ENCODE measurements at places on chromosomes 1 and 21.

GRCh38 chr1:17112076-17112475 is 7.2 kb downstream of the PADI2 start:
- DNase-seq, result no peak

- peak; percentile 69 for DNase-seq
Measured at GRCh38 chr1:89022167-89022959, at the start of gene GBP3. TSS of gene GBP3 (minus strand) at chr1:89022866. CDS start at chr1:89020721, 2,145 bp downstream.

DNA sequence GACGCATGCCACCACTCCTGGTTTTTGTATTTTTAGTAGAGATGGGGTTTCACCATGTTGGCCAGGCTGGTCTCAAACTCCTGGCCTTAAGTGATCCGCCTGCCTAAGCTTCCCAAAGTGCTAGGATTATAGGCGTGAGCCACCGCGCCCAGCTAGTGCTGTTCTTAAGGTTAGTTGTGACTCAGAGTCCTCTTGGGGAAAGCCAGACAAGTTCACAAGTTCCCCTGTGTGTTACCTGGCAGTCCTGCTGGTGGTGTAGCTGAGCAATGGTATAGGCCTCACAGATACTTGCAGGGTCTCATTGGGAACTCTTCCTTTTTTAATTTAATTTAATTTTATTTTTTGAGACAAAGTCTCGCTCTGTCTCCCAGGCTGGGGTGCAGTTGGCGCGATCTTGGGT is 10.6 kb downstream of the CFAP126 start:
- DNase-seq, result no peak

DNA sequence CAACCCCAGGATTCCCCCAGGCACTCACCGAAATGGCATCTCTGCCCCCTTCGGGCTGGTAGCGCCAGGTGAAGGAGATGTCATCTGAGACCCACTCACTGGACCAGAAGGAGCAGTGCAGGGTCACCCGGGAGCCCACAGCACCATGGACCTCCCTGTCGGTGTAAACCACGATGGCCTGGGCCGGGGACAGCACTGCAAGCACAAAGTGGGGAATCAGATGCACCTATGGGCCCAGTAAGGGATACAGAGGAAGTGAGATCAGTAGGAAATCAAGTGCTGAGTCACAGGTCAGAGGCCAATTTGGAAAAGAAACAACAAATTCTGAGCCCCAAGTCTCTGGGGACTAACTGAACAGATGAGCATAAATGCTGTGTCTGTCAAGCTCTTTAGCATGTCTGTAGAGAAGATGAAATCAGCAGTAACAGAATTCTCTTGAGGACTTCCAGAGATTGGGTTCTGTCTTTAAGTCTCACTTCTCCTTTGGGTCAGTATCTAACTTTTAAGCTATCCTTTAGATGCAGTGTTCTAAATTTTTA is 2.5 kb downstream of the MPZ start:
- peak; percentile 54 for DNase-seq

DNA sequence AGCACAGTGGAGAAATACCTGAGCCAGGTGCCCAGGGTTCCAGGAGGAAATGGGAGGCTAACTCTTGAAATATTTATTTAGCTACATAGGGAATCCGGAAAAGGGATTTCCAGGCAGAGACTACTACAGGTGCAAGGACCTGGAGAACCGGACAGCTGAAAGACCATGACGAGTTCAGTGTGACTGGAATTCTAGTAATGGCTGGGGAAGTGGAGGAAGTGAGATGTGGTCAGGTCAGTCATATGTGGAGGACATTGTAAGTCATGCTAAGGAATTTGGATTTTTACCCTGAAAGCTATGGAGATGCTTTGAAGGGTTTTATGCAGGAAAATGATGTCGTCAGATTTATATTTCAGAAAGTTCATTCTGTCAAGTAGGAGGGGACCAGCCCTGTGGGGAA is 1.8 kb downstream of the CAP1 start:
- DNase-seq, result peak; percentile 50

DNA sequence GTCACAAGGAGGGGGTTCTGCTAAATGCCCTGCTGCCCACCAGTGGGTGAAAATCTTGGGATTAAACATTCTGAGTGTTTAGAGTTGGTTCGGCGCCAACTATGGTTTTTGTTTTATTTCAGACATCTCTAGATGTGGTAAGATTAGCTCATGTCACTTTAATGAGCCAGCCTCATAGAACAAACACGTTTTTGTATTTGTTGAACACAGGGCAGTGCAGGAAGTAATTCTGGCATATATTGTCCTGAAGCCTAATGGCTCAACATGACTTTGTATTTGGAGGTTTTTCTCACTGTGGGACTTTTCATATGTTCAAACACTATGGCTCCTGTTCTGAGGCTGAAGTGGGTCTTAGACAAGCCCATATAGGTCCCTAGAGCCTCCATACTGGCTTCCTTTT is 107.8 kb downstream of the NGF start:
- DNase-seq, result no peak

DNA sequence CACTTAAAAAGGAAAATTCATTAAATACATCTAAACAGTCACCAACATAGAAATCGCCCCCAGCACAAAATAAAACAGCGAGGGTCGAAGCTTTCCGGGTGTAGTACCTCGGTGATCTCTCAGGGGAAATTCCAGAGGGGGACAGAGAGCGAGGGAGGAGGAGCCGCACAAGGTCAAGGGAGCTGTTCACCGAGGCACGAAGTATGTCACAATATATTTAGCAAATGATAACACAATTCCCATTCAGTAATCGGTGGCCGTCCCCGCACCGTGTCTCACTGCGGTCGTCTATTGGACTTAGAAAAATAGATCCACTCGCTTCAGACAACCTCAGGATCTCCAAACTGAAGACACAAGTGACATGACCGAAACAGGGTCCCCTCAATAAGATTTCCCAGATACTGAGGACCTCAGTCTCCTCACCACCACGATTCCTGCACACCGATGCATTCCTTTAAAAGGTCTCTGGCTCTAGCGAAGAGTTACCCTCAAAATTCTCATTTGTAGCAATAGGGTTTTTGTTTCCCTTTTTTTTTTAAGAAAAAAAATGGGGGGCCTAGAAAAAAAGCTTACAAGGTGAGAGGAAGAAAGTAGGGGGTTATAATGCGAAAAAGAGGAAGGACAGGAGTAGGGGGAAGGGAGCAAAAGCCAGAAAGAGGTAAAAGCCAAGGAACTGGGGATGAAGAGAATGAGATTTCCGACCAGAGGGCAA is 1.1 kb downstream of the LPGAT1 start:
- peak; percentile 3 for DNase-seq

DNA sequence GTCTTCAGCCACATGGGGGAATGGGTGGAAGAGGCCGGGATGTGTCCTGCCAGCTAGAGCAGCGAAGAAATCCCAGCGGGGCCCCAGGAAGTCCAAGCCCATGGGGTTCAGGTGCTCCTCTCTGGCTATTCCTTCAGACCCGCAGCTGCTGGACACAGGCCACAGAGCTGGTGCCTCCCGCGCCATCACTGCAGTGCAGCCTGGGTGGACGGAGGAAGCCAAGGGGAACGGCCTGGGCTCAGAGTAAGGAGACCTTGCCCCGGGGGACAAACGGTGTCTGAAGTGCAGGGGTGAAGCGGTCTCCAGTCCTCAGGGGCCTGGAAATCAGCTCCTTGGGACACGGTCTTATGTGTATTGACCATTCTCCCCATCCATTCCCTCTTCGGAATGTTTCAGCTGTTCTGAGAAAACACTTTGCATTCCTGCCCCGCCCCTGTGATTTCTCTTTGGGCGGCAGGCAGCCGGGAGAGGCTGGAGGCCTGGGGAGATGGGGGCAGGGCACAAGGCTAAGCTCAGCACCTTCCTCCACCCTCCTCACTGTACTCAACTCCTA is 18.4 kb downstream of the MTHFR start:
- no peak for DNase-seq

DNA sequence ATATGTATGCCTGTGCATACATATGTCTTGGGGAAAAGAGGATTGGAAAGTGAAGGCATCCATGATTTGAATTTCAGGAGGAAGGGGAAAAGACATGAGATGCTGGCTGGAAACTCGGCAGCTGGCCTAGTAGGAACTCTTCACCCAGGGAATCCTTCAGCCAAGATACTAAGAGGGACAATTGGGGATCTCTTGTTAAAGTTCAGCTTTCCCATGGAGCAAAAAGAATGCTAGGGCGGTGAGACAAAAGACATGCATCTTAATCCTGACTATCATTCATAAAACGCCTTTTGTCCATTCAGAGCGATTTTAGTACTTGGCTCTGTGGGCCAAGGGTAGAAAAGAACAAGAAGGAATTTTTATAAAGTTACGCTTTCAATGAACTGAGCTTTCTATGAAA is 20.5 kb downstream of the PDPN start:
- no peak for DNase-seq

GRCh38 chr1:63950023-63950422 is 176.2 kb downstream of the ROR1 start:
- no peak for DNase-seq

GRCh38 chr1:186303911-186304310 is 71.1 kb downstream of the TPR start:
- no peak for DNase-seq

- no peak for DNase-seq
Measured at GRCh38 chr1:90730243-90731022, 13.3 kb upstream of the BARHL2 start.

DNA sequence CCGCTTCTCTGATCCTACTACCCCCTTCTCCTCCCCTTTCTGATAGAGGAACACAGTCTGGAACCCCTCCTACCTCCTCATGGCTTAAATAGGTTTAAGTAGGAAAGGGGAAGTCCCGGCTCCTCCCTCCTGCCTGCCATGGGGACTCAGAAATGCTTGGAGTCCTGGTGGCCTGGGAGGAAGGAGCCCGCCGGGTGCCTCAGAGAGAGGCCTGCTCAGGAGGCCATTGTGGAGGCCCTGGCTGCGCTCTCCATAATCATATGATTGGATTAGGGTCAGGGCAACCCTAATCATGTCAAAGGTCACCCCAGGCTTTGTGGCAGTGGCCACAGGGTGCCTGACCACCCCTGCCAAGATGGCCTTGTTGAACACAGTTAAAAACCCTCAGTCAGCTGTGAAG is 29.0 kb downstream of the WNT3A start:
- DNase-seq, result no peak

GRCh38 chr1:6239213-6239752 is 3.5 kb upstream of the ICMT start:
- no peak for DNase-seq

GRCh38 chr1:199657449-199657848 is 370.1 kb upstream of the NR5A2 start:
- no peak for DNase-seq

DNA sequence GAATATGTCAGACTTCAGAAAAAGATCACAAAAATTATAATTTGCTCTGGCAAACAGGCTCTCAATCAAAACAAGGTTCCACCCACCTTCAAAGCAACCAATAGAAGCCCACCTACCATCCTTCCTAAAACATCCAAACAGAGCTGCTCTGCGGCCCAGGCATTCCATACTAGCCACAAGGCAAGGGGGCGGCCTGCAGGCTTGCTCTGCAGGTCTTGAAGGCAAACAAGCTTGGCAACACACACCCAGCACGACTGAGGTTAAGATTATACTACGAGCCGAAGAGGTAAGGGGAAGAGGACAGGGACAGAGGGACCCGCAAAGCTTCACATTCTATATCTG is 207.3 kb downstream of the SLC45A1 start:
- DNase-seq, result no peak

DNA sequence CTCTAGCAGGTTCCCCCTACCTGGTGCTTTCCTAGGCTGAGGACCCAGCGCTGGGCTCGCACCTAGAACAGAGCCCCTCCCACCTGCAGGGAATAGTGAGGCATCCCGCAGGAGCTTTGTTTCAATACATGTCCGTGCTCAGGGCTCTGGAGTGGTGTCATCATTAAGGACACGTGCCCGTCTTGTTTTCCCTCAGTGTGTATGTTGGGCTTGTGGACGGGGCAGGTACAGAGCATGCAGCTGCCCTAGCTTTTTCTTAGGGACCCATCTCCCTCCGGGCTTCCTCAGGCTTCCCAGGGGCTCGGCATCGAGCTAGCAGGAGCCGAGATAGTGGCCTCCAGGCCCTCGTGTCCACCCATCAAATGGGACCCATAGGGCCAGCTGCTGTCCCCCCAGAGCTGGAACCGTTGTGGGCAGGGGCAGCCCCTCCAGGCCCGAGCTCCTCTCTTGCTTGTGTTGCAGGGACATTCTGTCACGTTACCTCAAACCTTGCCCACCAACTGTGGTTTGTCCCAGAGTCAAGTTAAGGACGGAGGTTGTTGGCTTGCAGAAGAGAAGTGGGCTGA is 3.9 kb downstream of the TMEM201 start:
- no peak for DNase-seq

DNA sequence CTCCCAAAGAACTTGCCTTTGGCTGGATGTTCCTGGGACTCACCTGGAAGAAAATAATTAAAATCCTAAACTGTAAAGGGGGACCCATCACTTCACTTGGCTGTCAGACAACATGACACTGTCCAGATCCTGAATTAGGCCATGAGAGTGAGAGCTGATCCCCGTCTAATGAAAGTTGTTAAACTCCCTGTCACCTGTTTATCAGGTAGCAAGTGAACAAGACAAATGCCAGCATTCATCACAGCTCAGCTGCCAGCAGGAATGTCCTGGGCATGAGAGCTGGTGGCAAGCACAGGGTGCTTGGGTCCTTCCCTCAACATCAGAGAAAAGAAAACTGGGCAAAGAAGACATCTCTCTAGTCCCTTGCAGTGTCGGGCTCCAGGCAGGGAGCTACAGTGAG is 23.8 kb downstream of the PMVK start:
- DNase-seq, result no peak

DNA sequence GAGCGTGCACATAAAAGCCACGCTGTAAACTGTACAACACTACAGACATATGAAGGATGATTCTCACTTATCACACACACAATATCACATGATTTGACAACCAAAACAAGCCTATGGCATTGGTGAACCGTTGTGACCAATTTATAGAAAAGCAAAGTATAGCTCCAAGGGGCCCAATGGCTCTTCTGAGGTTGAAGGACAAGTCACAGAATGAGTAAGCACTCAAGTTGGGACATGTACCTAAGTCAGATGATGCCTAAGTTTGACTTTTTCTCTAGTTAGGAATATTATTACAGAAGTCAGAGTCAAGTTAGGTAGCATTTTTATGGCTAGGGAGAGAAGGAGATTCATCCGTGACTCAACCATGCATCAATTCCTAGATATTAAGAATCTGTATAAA is 45.7 kb downstream of the PLPP3 start:
- DNase-seq, result no peak

GRCh38 chr1:2981981-2982614 is 39.2 kb upstream of the ACTRT2 start:
- no peak for DNase-seq

- no peak for DNase-seq
Measured at GRCh38 chr1:35016406-35016805, 15.3 kb downstream of the ZMYM6 start.

- DNase-seq, result no peak
Measured at GRCh38 chr1:41086921-41087320, 65.4 kb upstream of the SLFNL1 start.

- DNase-seq, result no peak
Measured at GRCh38 chr21:22115746-22116145, 1117.5 kb downstream of the NCAM2 start.

DNA sequence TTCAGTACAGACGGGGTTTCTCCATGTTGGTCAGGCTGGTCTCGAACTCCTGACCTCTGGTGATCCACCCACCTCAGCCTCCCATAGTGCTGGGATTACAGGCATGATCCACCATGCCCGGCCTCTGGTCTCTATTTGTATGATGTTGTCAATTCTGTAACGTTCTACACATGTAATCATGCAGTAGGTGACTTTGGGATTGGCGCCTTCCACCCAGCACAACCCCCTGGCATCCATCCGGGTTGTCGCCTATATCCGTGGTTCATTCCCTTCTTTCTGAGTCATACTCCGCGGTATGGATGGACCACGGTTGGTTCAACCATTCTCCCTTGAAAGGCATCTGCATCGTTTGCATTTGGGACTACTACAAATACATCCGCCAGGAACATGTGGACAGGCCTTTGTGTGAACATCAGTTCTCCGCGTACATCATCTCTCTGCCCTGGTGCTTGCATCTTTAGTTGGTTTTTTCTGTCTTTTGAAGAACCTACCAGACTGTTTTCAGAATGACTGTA is 72.1 kb downstream of the PDE9A start:
- DNase-seq, result no peak

Measured in dermis blood vessel endothelial cell (primary cell).